NCI-H2081 treated with DMSO at 0.1 percent for 48 hours (cell line): ENCODE measurements at places on chromosomes 2 and 18.

DNA sequence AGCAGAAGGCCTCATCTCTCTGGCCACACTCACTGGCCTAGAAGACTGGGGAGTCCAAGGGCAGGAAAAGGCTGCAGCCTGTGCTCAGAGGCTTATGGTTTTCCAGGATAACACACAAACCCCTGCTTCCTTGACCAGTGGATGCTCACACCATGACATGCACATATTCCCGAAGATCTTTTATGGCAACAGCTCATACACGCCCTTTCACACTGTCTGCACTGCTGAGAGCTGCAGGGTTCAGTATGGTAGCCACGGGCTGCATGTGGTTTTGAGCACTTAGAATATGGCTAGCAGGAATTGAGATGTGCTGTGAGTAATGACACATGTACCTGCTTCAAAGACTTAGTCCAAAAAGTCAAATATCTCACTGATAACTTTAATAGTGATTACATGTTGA, 95.8 kb downstream of the VSNL1 start:
- DNase-seq = no peak

GRCh38 chr18:44594799-44595467, 85.8 kb upstream of the SETBP1 start:
- no peak for DNase-seq

GRCh38 chr2:102082571-102083392, 59.8 kb upstream of the IL1R1 start:
- DNase-seq = no peak

- no peak for DNase-seq
Measured at GRCh38 chr18:6279308-6279707, 135.4 kb downstream of the L3MBTL4 start.

- DNase-seq = no peak
Measured at GRCh38 chr2:219737270-219737691, 109.9 kb downstream of the SLC4A3 start.

DNA sequence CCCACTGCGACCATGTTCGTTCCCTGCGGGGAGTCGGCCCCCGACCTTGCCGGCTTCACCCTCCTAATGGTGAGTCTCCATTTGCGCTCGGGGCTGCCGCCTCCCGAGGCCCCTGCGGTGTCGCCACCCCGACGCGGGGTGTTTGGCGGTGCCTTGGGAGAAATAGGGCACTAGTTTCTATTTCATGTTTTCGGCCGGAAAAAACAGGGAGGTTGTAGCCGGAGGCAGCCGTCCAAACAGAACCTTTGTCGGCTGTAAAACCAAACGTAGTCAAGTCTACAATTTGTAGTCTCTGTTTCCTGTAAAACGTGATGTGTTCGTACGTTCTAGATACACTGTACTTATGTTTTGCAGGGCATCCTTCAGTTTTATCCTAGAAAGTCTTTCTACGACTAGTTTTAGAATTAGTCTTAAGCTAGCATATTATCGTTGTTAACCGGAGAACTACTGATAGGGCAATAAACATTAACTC, 290 bp downstream of the PSMG2 start:
- DNase-seq = no peak

- no peak for DNase-seq
Measured at GRCh38 chr18:80201739-80202138, 45.6 kb downstream of the PARD6G start.

- no peak for DNase-seq
Measured at GRCh38 chr2:75688196-75688595, 22.5 kb downstream of the GCFC2 start.

GRCh38 chr2:240505910-240506309, 51.9 kb downstream of the ANKMY1 start:
- DNase-seq = no peak

DNA sequence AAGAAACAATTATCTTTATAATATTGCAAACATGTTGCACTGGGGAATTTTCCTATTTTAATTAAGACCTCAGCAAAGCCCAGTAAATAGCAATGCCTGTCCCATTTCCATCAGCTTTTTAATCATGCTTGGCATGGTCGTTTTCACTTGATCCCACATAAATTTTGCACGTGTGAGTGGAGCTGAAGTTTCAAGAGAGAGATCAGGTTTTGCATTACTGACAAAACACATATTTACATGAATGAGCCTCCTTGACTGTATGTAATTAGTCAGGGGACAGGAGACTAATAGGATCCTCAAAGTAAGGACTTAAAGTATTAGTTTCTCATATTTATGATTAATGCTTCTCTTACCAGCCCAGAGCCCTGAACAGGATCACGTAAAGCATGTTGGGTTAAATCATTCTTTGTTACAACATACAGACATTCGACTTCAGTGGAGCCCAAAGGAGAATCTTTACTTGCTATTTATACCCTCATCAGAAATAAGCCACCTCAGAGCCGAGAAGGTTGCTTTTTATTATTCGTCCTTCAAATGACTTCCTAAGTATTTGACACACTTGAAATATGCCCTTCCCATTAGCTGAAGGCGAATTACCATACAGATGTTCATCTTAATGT, 711.3 kb downstream of the GALR1 start:
- no peak for DNase-seq

DNA sequence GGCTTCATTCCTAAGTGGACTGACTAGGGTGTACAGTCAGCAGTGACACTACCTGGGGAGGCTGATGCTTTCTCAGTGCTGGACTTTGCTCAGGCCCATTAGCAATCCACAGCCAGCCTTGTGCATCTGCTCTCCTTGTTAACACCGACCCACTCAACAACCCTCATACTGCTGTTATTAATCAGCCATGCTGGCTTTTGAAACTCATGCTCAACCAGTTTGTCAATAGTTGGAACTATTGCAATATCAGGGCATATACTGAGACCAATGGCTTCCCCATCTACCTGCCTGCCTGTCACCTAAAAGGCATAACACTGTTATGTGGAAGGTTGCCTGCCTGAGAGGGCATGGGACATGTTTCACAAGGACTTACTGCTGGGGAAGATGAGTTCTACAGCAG, 39.4 kb downstream of the GAD1 start:
- DNase-seq = no peak

DNA sequence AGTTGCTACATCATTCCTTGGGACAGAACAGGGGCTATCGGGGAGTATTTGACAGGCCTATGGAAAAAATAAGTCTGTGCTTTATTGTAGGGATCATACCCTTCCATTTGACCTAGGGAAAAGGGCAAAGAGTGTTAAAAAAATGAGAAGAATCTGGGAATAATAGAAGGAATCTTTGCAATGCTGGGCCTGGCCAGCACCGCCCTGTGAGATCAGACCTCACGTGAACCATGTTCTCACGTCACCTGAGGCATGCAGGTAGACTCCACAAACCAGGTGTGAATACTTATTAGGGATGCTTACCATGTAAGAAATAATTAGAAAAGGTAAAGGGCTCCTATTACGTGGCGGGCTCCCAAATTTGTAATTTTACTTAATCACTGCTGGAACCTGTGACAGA, 177.5 kb upstream of the GATA6 start:
- DNase-seq = no peak

DNA sequence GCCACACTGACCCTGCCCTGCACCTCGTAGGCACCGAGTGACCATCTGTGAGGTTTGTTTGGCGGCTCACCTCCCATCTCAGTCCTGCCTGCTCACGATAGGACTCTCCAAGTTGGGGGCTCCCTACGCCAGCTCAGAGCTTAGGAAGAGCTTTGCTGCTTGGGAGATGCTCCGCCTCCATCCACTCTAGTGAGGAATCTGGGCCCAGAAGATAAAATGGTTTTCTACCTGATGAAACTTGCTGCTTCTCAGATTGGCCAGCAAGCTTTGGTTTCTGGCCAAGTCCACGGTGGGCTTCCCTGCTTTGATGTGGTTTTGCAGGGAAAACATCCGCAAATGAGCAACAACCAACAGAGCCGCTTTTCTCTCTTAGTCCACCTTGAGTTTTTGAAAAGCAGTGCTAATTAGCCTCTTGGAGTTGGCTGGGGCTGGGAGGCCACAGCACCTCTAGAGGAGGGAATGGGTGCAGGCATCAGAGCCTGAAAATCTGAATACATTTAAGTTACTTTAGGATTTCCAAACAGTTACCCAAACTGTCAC, 42.2 kb downstream of the THNSL2 start:
- no peak for DNase-seq

- no peak for DNase-seq
Measured at GRCh38 chr2:131040661-131041401, 52.4 kb downstream of the FAM168B start.

- no peak for DNase-seq
Measured at GRCh38 chr2:180258041-180258537, 251.0 kb upstream of the CWC22 start.

- no peak for DNase-seq
Measured at GRCh38 chr2:105496271-105496670, 97.4 kb upstream of the FHL2 start.

GRCh38 chr18:23053776-23054457, 81.4 kb upstream of the CABLES1 start:
- DNase-seq = no peak

DNA sequence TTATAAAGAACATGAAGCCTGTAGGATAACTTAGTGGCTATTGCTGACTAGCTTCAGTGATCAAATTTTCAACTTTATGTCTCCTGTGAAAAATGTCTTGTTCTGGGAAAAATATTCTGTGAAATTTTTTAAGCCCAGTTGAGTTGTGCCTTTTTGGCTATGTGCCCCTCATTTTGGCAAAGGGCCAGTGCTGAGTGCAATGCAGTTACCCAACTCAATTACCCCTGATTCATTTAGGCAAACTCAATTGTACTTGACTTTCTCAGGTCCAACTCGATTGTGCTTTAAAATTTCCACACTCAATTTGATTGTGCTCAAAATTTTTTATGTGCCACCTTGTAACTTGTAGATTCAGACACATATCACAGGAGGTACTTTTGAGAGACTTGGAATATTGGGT, 548.8 kb upstream of the NRP2 start:
- no peak for DNase-seq

GRCh38 chr2:85221067-85221691, 88.0 kb downstream of the TCF7L1 start:
- DNase-seq = no peak

DNA sequence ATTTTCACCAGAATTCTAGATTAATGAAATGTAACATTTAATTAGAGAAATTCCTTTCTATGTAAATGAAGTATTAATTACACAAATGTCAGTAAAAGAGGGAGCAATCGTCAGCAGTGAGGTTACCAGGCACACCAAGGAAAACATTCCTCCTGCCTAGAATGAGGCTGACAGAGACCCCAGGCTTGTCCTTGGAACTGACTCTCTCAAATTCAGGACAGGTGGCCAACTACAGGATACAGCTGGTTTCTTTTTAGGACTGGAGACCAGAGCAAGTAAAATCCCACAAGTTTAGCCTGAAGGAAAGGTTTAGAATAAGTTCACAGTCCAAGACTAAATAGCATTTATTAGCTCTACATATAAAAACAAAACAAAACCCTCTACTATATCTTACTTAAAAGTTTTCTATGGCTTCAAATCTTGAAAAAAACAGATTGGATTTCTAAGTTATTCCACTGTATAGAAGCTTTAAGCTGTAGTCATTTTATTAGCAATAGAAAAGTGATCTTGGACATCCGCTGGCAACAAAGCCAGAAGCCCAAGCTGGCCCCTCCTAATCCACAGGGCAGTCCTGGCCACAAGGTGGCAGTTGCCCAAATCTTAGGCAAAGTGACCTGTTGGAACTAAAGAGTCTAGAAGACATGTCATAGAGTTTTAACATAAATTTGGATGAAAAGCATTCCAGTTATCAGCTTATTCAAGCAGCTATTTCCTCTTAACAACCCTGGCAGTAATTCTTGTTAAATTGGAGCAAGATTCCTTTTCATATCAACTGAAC, 81.0 kb downstream of the SP3 start:
- no peak for DNase-seq

DNA sequence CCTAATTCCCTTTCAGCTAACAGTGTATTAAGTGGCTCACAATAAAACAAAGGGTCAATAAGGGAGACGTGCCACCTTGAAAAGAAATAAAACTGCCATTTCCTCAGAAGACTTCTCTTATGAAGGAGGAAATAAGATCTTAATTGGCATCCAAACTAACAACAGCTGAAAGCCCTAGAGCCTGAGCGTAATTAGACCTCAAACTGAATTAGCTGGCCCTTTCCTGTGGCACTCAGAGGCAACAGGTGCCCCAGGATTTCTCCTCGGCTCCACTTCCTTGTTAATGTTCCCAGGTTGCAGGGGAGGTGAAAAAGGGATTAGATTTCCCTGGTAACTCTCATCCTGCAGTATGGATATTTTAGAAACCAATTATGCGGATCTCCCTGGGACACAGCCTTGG, 804.3 kb downstream of the DCDC2C start:
- DNase-seq = no peak

- no peak for DNase-seq
Measured at GRCh38 chr2:118644190-118644589, 203.3 kb downstream of the EN1 start.

DNA sequence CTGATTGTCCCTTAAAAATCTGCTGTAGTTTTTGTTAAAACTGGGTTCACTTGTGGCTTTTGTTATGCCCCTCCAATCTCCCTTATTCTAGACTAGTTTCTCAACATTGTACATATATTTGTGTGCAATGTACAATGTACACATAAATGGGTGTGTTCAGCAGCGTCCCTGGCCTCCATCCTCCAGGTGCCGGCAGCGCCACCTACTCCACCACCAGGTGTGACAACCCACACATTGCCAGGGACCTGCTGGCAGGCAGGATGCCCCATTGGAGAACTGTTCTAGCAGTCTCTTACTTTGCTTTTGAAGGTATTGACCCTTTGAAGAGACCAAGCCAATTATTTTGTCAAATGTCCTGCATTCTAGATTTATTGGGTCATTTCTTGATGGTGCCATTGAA, 75.4 kb downstream of the SH3RF3 start:
- no peak for DNase-seq

DNA sequence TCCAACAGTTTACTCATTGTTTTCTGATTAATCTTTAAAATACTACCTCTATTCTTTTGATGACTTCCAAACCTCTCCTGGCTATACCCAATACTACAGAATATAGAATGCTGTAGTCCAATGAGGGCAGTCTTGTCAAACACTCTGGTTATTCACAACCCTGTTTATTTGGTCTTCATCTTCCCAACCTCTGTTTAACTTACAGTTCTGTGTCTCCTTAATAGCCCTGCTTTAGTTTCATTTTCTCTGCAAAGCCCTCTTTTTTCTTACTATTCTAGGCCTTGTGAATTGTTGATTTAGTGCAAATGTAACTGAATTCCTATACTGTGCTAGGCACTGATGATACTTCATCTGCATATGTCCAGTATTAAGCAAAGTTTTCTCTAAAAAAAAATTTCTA, 40.0 kb downstream of the ACVR2A start:
- DNase-seq = no peak

DNA sequence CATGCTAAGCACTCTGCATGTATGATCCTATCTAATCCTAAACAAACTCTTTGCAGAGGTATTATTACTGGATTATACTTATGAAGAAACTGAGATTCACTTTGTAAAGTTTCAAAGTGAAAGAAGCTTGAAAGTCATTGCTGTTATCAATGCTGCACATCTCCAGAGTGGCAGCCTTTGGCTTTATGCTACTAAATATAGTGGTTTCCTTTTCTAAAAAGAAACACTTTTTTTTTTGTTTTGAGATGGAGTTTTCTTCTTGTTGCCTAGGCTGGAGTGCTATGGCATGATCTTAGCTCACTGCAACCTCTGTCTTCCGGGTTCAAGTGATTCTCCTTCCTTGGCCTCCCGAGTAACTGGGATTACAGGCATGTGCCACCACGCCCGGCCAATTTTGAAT, 114.9 kb upstream of the RAB27B start:
- DNase-seq = no peak
